Activated T-cell treated with anti-CD3 and anti-CD28 coated beads, Interleukin-2, amount 50 U/mL, for 72 hours (primary cell): ENCODE measurements at places on chromosomes 7 and 10. TPM values are rescaled to one million over a fixed set of nuclear protein-coding genes. Genes with fewer than 3 reads are reported as not detected.
A peak's percentile ranks its signal among the peaks of the same experiment; 100 is the strongest.

Gene SPOCK2
- 253 TPM for total RNA-seq

GRCh38 chr7:149455175-149455950, 5.5 kb downstream of the ZNF777 start:
- no peak for DNase-seq
- H3K27ac ChIP-seq: no peak overlapping the region
- no peak overlapping the region for H3K4me3 ChIP-seq
- peaks cover 11% of the 10 kb centered on the region for H3K36me3 ChIP-seq
- no peaks in the 10 kb centered on the region for H3K27me3 ChIP-seq

GRCh38 chr7:96310110-96310509, 11.8 kb downstream of the SLC25A13 start:
- H3K27ac ChIP-seq: no peak overlapping the region
- H3K27me3 ChIP-seq: no peaks in the 10 kb centered on the region
- H3K4me1 ChIP-seq: peaks cover 50% of the 10 kb centered on the region
- no peak for DNase-seq
- H3K4me3 ChIP-seq: no peak overlapping the region
- H3K36me3 ChIP-seq: peaks cover 4% of the 10 kb centered on the region

Gene PON1
- not detected for total RNA-seq

- H3K27me3 ChIP-seq: peaks cover 14% of the 10 kb centered on the region
- H3K27ac ChIP-seq: no peak overlapping the region
- no peak for DNase-seq
- no peaks in the 10 kb centered on the region for H3K36me3 ChIP-seq
Measured at GRCh38 chr7:130703851-130704250, 17.5 kb upstream of the TSGA13 start.

Gene WEE2
- not detected for total RNA-seq

Gene SUN3
- 0.99 TPM for total RNA-seq

Gene STN1
- 52.0 TPM for total RNA-seq

DNA sequence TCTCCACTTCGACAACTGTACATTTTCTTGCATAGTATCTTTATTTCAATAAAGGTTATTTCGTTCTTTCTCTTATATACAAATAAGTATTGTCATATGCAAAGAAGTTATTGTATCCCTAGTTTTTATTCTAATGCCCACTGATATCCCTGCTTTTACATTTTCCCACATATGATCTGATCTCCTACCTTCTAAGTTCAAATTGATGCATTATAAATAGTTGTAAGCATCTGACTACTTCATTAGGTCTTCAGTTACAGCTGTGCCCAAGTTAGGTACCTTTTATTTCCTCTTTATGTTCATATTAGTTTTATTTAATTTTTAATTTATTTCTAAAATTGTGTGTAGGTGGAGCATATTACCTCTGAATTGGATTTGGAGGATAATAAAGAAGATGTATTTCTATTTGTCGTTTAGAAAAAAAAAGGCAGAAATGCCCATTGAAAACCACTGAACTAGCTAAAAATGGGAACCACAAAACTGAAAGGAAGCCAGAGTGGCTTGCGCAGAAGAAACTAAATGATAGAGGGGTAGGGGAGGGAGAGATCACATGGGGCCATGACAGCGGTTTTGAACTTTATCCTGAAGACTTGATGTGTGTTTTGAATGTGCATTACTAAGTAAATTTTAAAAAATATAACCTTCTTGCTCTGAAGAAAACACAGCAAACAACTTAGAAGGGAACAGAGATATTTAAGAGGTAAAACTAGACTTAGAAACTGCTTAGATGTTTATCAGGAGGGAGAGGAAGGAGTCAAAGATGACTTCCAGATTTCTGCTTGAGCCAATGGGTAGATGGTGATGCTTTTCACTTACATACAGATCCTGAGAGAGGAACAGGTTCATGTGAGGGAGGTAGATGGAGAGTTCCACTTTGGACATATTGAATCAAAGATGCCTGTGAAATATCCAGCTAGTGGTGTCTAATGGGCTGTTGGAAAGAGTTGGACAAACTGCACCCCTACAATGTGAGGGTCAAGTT, 9.3 kb upstream of the ZC3HAV1L start:
- no peaks in the 10 kb centered on the region for H3K27me3 ChIP-seq
- H3K4me3 ChIP-seq: peak overlapping the region; percentile 3
- DNase-seq: no peak
- H3K27ac ChIP-seq: peak overlapping the region; percentile 10
- peaks cover 45% of the 10 kb centered on the region for H3K36me3 ChIP-seq

GRCh38 chr10:107362306-107362705, 197.8 kb upstream of the SORCS1 start:
- DNase-seq: no peak
- no peak overlapping the region for H3K27ac ChIP-seq
- no peaks in the 10 kb centered on the region for H3K4me1 ChIP-seq
- H3K4me3 ChIP-seq: no peak overlapping the region
- no peaks in the 10 kb centered on the region for H3K27me3 ChIP-seq

Gene FKBP6
- total RNA-seq: not detected

DNA sequence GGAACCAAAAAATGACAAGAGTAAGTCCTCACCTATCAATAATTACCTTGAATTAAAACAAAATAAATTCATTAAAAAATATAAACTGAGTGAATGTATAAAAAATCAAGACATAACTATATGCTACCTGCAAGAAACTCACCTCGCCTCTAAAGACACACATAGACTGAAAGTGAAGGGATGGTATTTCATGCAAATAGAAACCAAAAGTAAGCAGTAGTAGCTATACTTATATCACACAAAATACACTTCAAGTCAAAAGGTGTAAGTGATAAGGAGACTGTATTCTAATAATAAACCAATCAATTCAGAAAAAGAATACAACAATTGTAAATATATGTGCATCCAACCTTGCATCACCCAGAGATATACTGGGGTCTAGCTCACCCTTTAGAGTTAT, 332.6 kb downstream of the SH2D4B start:
- H3K4me3 ChIP-seq: no peak overlapping the region
- no peaks in the 10 kb centered on the region for H3K4me1 ChIP-seq
- H3K27me3 ChIP-seq: no peaks in the 10 kb centered on the region

- peak overlapping the region; percentile 98 for H3K27ac ChIP-seq
- no peaks in the 10 kb centered on the region for H3K36me3 ChIP-seq
- peak overlapping the region; percentile 97 for H3K4me3 ChIP-seq
- no peaks in the 10 kb centered on the region for H3K27me3 ChIP-seq
- peaks cover 66% of the 10 kb centered on the region for H3K4me1 ChIP-seq
- DNase-seq: no peak
Measured at GRCh38 chr7:105268056-105268455, 120.7 kb downstream of the SRPK2 start.

Gene DPP6
- not detected for total RNA-seq

Gene HOXA3
- total RNA-seq: not detected

GRCh38 chr7:108114117-108114841, 15.9 kb downstream of the LAMB4 start:
- H3K27ac ChIP-seq: no peak overlapping the region
- peak; percentile 12 for DNase-seq
- H3K4me3 ChIP-seq: no peak overlapping the region
- H3K27me3 ChIP-seq: peaks cover 5% of the 10 kb centered on the region

- no peak overlapping the region for H3K27ac ChIP-seq
- no peak for DNase-seq
- H3K4me1 ChIP-seq: no peaks in the 10 kb centered on the region
- H3K4me3 ChIP-seq: no peak overlapping the region
Measured at GRCh38 chr7:13132314-13132713, 444.9 kb downstream of the ARL4A start.

- H3K4me1 ChIP-seq: no peaks in the 10 kb centered on the region
- no peak for DNase-seq
- H3K36me3 ChIP-seq: peaks cover 3% of the 10 kb centered on the region
- no peak overlapping the region for H3K27ac ChIP-seq
Measured at GRCh38 chr7:145655666-145656065, 460.9 kb upstream of the CNTNAP2 start.

Gene GCK
- 0.67 TPM for total RNA-seq

DNA sequence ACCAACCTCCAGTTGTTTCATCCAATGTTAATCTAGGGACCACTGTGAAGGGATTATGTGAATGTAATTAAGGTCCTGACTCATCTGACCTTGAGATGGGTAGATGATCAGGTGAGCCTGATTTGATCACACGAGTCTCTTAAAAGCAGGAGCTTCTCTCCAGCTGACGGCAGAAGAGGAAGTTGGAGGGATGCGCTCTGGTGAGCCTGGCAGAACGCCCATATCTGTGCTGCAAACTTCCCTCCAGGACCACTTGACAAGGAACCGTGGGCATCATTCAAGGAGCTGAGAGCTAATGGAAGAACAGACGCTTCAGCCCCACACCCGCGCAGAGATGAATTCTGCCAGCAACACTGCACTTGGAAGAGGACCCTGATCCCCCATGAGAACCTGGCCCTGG, 642.4 kb downstream of the TNS3 start:
- no peaks in the 10 kb centered on the region for H3K27me3 ChIP-seq
- H3K4me3 ChIP-seq: no peak overlapping the region

DNA sequence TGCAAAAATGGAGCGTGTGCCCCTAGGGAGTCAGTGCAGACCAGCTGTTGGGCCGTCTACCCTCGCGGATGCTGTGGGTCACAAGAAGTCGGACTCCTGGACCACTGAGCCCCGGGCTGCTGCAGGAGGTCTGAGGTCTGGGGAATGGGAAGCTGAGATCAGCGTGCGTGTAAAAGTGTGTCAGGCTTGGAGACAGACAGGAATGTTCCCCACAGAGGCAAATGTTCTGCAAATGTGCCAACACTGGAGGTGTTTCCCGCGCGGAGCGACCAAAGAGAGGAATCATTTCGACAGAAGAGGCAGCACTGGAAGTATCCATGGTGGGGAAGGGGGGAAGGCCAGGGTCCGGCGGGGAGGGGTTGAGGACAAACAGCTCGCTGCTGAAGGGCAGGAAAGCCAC, 643.8 kb upstream of the MGMT start:
- no peak overlapping the region for H3K27ac ChIP-seq
- no peaks in the 10 kb centered on the region for H3K36me3 ChIP-seq
- no peaks in the 10 kb centered on the region for H3K4me1 ChIP-seq
- no peaks in the 10 kb centered on the region for H3K27me3 ChIP-seq

DNA sequence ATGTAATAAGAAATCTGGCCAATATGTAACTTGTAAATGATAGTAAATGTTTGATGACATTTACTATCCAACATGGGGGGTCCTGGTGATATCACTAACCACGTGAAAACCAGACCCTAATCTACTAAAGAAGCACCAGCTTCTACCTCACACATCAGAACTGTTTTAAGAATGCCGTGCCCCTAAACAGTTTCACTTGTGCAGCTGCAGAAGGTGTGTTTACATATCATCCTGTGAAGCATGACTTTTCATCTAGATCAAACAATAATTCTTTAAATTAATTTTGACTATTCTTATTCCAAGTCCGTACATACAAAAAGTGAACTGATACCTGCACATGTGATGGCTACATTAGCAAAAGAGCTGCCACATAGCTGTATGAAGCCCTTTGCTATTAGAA, 61.0 kb downstream of the STEAP1B start:
- H3K4me1 ChIP-seq: no peaks in the 10 kb centered on the region
- H3K4me3 ChIP-seq: no peak overlapping the region
- peaks cover 23% of the 10 kb centered on the region for H3K27me3 ChIP-seq
- no peak for DNase-seq
- H3K27ac ChIP-seq: no peak overlapping the region
- H3K36me3 ChIP-seq: no peaks in the 10 kb centered on the region

GRCh38 chr7:12866207-12866606, 178.8 kb downstream of the ARL4A start:
- H3K27ac ChIP-seq: no peak overlapping the region
- H3K4me1 ChIP-seq: no peaks in the 10 kb centered on the region
- no peak for DNase-seq
- H3K4me3 ChIP-seq: no peak overlapping the region

Gene MRC1
- total RNA-seq: 0.14 TPM

Gene SPDYE16
- total RNA-seq: not detected

Gene CPA2
- total RNA-seq: not detected

GRCh38 chr7:116851175-116851574, 11.2 kb upstream of the CAPZA2 start:
- H3K4me3 ChIP-seq: no peak overlapping the region
- H3K36me3 ChIP-seq: no peaks in the 10 kb centered on the region
- H3K27me3 ChIP-seq: peaks cover 18% of the 10 kb centered on the region
- H3K27ac ChIP-seq: no peak overlapping the region

DNA sequence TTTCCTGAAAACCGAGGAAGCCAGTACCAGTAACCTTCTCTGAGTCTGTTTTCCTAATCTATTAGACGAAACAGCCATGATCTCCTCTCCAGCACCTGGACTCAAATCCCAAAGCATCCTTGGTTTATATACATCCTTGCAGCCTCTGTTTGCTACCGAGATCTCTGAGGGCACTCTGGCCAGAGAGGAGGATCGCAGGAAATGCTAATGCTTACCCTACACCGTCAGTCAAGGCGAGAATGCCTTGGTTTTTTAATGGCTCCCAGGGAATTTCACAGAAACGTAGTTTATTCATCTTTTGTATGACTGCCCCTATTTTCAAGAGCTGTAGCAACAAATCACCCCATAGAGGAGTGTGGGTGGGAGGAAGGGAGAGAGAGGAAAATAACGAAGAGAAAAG, 91.5 kb upstream of the CALN1 start:
- H3K4me3 ChIP-seq: no peak overlapping the region
- no peak overlapping the region for H3K27ac ChIP-seq
- H3K4me1 ChIP-seq: no peaks in the 10 kb centered on the region
- H3K27me3 ChIP-seq: no peaks in the 10 kb centered on the region

DNA sequence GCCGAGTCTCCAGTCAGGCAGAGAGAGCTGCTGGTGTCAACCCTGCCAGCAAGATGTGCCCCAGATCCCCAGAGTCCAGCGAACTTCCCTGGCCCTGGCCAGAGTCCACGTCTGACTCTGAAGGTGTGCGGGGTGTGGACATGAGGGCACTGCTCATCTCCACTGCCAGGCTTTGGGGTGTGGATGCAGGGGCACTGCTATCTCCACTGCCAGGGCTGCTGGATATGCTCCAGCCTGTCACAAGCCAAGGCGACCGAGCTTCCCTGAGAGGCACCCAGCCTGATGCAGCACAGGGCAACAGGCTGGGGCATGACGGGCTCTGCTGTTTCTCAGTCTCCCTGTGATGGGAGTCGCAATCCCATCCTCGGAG, 596.8 kb downstream of the PTPRN2 start:
- DNase-seq: no peak
- no peak overlapping the region for H3K4me3 ChIP-seq
- no peaks in the 10 kb centered on the region for H3K36me3 ChIP-seq
- H3K27me3 ChIP-seq: no peaks in the 10 kb centered on the region

Gene CYP51A1
- 29.9 TPM for total RNA-seq

Gene NXPH1
- total RNA-seq: not detected
